GDM1 (cell line): ENCODE measurements at places on chromosomes 1 and 21.

DNA sequence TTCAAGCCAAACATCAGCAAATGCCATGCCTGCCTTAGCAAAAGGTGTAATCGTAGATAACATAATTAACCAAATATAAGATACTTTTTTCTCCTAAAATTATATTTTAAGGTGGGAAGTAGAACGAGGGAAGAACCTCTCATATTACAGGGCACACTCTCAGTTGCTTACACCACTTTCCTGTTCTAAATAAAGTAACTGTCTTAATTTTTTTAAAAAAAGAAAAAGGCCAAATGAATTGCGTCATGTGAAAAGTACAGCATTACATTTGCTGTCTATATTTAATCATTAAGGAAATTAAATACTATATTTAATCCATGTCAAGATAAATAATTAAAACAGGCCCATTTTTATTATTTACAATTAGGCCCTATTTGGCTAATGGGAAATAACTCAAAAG lies 23.7 kb downstream of the JAK1 start:
- no peak for DNase-seq

- no peak for DNase-seq
These were observed 67.2 kb downstream of the UCK2 start for GRCh38 chr1:165894591-165894990.

DNA sequence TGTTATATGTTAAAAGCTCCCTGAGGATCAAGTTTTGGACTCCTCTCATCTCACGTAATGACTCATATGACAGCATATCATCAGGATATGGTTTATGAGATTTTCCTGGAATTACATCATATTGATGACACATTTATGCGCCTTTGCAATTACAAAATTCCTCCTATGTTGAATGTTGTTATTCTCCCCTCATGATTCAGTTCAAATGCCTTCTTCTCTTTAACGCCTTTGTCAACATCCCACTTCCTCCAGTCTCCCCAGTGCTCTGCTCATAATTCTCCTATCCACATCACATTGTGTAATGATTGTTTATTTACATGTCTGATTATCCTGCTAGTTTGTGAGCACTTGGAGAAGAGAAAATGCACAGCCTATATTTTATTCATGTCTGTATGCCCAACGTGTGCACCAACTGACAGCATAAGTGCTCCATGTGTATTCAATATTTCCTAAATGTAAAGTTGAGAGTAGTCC lies 80.9 kb upstream of the BACH1 start:
- DNase-seq = no peak

GRCh38 chr1:2949966-2950925 lies 71.0 kb upstream of the ACTRT2 start:
- no peak for DNase-seq

- no peak for DNase-seq
These were observed 163.8 kb downstream of the ZSCAN20 start for GRCh38 chr1:33636209-33636608.

DNA sequence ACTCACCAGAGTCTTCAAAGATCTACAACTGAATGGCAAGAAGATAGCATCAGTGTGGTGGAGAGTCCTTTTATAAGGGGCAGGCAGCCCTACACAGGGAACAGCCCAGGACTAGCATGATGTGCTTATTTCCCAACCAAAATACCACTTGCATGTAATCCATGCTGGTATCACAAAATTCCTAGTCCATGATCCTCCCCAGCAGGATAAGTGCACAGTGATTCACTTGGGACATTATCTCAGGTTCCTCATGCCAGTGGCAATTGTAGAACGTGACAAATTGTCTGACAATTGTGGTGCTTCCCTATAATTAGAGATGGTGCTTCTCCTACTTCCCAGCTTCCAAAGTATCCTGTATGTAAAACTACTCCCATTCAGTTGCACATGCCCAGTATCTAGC lies at the start of gene SPRR2G:
TSS of gene SPRR2G (minus strand) at position 45 of the 400 bp plus-strand sequence. CDS start 780 bp downstream, outside the sequence.
- no peak for DNase-seq

DNA sequence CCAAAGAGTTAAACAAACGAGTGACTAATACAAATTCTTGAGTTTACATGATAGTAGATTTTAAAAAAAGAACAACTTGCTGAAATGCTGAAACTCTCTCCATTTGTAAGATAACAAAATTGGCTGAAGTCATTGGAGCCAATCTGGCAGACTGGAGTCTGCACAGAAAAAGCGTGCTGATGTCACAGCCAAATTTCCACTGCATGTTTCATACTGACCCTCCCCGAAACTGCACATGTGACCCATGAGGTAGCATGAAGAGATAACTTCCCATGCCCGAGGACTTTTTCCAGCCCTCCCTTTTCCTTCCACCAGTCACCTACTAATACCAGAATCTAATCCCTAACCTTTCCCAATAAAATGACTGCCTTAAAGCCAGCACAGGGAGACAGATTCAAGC lies 1.2 kb upstream of the LELP1 start:
- no peak for DNase-seq

DNA sequence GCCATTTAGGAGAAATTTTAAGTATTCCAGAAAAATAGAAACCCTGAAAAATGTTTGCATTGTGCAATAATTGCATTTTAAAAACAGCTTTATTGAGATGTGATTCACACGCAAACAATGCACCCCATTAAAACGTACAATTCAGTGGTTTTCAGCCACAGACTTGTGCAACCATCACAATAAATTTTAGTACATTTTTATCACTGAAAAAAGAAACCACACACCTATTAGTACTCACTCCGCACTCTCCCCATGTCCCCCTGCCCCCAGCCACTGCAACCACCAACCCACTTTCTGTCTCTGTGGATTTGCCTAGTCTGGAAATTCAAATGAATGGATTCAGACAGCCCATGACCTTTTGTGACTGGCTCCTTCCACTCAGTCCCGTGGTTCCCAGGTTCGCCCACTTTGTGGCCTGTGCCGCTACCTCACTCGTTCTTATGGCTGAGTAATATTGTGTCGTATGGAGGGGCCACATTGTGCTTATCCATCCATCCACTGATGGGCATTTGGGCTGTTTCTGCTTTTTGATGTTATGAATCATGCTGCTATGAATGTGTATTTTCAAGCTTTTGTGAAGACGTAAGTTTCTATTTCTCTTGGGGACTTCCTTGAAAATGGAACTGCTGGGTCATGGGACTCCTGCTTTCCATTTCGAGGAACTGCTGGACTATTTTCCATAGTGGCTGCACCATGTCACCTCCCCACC lies 147.7 kb upstream of the ARHGEF16 start:
- DNase-seq = no peak

DNA sequence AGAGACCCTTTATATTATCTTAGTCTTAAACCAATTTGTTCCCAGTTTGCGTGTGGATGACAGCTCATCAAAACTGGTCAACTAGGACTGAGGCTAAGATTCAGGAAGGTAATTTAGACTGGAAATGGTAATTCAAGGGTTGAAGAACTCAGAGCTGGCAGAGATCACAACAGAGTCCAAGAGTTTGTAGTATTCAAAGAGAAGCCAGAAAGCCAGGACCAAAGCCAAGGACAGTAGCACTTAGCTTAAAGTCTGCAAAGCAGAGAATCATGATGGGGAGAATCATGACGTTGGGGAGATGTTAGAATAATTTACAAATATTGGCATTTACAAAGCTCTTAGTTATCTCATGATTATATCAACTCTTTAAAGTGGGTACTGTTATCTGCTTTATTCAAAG lies 32.6 kb downstream of the RNF11 start:
- DNase-seq = no peak

- DNase-seq = no peak
These were observed 10.5 kb upstream of the LELP1 start for GRCh38 chr1:153192697-153193096.

DNA sequence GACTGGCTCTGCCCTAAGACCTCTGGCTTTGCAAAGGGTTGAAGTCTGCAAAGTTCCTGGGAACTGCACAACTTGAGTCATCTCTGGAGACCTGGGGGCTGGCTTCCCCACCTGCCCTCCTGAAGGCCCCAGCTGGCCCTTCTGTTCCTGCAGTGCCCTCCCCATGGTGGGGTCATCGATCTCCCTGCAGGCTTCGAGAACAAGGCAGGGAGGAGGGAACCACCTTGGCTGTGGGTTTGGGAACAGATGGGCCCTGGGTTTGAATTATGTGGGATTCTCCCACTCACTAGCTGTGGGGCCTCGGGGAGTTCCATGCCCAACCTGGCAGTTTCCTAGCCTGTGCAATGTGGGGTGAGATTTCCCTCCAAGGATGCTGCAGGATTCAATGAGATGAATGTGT lies 310.2 kb downstream of the PTPRU start:
- DNase-seq = no peak

- no peak for DNase-seq
These were observed 148.6 kb downstream of the CHD1L start for GRCh38 chr1:147391114-147391513.

DNA sequence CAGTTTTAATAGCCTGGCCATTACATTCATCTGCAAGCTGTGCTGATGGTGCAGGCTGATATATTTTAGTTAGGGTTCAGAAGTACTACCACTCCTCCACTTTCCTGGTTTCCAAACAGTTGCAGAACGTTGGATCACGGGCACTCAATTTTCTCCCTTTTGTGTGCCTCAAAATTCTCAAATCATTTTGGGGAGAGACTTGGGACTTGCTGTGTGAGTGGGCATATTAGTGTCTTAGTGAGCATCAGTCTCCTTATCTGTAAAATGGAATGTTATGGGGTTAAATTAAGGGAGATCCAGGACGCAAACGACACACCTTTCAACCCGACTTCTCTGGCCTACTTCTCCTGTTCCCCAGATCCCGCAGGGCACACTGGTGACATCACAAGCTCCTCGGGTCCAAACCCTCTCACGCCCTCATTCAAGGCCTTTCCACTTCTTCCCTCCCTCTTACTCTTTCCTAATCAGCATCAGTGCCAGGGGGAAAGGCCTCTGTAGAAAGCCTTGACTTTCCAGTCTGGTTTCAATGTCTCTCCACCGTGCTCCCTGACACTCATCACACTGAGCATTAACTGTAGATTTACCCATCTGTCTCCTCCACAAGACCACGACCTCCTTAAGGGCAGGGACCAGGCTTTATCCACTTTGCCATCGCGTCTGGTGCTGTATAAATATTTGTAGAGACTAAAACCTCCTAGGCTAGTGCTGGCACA lies 1.2 kb downstream of the PIGP start:
- DNase-seq = no peak

GRCh38 chr1:38990738-38991637 lies at the start of gene AKIRIN1:
AKIRIN1 (plus strand) TSS chr1:38991276; CDS start chr1:38991381, 105 bp downstream.
- DNase-seq = peak; percentile 95

- DNase-seq = no peak
These were observed 24.2 kb upstream of the PEX19 start for GRCh38 chr1:160309185-160309557.

DNA sequence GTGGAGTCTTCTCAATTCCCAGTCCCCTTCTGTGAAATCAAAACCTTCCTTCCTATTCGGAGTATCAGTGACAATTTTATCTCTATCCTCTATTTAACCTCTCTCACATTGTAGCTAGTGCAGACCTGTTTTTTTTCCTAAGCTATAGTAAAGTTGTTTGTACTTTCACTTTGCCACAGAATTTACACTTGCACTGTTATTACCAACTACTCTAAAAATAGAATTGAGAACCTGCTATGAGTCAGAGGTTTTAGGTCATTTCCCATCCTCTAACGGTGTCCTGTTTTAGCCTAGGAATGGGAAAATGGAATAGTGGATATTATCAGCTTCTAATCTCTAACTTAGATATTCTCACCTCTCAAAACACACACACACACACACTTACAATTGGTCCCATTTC lies 862.7 kb downstream of the NCAM2 start:
- no peak for DNase-seq

- no peak for DNase-seq
These were observed 43.6 kb downstream of the C21orf91 start for GRCh38 chr21:17775431-17776126.

DNA sequence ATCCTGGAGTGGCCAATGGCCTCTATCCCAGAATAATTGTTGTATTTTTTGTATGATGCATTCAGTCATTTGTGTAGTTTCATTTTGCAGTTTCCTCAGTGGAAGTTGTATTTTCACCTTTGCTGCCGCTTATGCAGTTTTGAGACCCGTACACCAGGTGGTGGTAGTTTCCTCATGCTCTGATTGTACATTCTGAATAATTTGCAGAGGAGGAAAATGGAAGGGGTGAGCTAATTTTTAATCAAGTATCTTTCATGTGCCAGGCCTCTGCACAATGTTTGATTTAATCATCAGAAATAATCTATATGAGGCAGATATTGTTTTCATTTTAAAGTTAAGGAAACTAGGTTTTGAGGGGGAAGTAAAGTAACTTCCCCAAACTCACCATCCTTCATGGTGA lies 29.5 kb downstream of the HLX start:
- DNase-seq = no peak

DNA sequence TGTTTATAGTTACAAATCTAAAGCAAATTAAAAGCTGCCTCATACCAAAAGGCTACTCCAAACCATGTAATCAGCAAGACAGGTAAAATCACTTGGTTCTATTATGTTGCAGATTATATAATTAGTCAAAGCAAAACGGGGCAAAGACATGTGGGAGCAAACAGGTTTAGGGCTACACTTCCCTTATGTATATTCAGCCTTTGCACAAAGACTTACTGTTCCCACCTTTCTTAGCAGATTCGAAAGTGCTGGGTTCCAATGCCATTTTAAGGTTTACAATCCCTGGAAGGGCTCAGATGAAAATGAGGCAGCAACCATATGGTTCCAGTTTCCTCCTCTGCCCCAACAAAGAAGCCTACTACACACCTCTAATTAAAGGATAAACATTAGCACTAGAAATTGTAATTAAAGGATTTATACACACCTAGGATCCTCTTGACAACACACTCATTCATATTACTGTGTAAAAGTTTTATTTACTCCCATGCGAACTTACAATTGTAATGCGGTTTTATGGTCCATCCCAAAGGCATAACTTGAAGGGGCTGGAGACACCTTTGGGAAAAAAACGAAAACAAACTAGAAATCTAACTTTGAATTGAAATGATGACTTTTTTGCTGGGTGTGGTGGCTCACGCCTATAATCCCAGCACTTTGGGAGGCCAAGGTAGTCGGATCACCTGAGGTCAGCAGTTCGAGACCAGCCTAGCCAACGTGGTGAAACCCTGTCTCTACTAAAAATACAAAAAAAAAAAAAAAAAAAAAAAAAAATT lies 117.3 kb upstream of the PKN2 start:
- DNase-seq = no peak

GRCh38 chr1:43098200-43098599 lies 73.9 kb downstream of the EBNA1BP2 start:
- DNase-seq = no peak

GRCh38 chr1:173504268-173504667 lies 27.1 kb downstream of the PRDX6 start:
- no peak for DNase-seq

- DNase-seq = no peak
These were observed 7.4 kb downstream of the DNAJC11 start for GRCh38 chr1:6694121-6694713.

- DNase-seq = no peak
These were observed 130.7 kb downstream of the FAM78B start for GRCh38 chr1:166036092-166036491.

- no peak for DNase-seq
These were observed 5.2 kb downstream of the NPL start for GRCh38 chr1:182794676-182795201.

DNA sequence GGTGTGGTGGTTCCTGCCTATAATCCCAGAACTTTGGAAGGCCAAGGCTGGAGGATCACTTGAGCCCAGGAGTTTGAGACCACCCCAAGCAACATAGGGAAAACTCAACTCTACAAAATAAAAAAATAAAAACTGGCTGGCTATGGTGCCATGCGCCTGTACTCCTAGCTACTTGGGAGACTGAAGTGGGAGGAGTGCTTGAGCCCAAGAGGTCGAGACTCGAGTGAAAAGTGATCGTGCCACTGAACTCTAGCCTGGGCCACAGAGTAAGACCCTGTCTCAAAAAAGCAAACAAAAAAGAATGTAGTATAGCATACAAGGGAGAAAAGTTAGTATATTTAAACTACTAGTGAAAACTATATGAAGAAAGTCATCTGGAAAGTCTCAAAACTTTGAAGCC lies 66.7 kb downstream of the ARID4B start:
- no peak for DNase-seq
